ENCODE measurements at places on chromosomes 11 and 22.

DNA sequence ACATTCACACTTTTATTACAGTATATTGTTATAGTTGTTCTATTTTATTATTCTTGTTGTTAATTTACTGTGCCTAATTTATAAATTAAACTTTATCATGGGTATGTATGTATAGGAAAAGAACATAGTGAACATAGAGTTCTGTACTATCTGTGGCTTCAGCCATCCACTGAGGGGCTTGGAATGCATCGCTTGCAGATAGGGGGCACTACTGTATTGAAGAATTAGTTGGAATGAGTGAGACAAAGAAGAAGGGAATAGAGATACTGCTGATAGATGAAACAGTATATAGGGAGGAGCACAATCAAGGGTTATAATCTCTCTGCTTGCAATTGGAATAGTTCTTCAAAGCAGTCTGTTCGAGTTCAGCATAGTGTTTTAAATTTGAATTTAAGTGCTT is 432.2 kb downstream of the RAB38 start:
- no peak for DNase-seq

DNA sequence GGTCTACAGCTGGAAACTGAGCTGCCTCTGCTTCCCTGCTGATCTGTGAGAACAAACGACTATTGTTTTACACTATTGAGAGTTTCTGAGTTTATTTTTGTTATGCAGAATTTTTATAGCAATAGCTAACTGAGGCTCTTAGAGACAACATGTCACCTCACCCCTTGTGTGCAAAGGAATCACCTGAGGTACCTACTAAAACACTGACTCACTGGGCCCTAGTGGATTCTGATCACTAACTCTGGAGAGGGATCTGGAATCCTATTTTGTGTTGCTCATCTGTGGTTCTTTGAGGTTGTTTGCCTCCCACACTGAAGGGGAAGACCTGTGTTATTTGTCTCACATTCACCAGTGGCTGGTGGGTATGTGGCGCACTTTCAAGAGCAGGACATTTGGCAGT is 13.4 kb upstream of the B3GAT1 start:
- DNase-seq = no peak

- no peak for DNase-seq
These were observed 64.5 kb downstream of the MCM5 start for GRCh38 chr22:35464399-35464798.

- DNase-seq = no peak
These were observed 34.5 kb upstream of the CAT start for GRCh38 chr11:34404280-34404679.

DNA sequence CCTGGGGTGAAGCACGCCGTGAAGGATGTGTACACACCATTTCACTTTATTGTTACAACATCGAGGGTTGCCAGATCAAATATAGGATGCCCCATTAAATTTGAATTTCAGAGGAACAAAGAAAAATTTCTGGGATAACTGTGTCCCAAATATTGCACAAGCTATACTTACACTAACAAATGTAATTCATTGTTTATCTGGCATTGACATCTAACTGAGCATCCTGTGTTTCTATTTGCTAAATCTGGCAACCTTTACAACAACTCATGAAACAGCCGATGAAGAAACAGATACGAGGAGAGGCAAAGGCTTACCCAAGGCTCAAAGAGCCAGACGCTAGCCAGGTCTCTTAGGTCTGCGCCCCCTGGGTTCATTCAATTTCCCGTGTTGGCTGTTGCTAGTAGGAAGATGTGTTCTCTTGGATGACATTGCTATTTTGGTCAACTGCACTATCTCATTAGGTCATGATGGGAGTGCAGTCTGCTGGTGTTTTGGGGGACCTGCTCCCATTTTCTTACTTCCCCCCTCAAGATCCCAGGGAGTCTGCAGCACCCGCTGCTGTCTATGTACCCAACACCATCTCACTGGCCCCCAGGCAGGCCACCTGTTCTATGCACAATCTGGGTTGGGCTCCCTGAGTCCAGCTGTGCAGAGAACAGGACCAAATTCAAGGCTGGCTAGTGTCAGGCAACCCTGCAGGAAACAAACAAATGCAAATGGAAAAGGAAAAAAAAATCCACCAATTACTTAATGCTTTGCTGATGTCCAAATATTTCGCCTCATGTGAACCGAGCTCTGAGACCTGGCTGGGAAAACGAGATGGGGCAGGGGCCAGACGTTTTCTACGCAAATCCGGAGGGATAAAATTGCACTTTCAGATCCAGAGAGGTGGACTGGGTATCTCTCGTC is 560.9 kb downstream of the MIAT start:
- no peak for DNase-seq

- no peak for DNase-seq
These were observed 937 bp downstream of the TRPT1 start for GRCh38 chr11:64224891-64225607.

- DNase-seq = no peak
These were observed 117.1 kb downstream of the MRTFA start for GRCh38 chr22:40519284-40519947.

DNA sequence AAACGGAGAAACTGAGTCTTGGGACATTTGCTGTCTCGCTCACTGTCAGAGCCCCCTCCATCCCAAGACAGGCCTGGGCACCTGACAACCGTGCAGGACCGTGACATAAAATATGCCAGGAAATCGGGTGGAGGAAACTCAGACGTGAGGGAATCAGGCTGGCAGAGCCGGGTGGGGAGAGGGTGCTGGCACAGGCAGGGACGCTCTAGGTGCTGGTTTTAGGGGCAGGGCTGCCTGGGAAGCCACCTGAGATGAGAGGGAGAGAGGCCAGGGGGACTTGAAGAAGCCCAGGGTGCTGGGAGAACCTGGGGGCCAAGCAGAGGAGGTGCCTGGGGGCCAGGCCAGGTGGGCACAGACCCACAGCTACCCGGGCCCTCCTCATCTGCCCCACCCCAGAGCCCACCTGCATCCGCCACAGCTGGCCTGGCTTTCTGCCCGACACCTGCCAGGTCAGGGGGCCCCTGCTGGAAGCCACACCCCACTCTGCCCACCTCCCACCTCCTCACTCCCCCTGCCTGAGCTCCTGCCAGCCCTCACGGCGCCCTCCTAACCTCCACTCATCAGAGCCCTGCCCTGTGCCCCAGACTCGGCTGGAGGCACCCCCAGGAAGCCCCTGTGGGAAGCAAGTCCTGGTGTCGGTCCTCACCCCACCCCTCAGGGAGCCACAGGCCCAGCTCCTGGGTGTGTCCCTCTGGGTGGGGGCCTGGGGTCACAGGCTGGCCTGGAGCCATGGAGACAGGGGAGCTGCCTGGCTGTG is 27.3 kb upstream of the MUC5AC start:
- DNase-seq = no peak

DNA sequence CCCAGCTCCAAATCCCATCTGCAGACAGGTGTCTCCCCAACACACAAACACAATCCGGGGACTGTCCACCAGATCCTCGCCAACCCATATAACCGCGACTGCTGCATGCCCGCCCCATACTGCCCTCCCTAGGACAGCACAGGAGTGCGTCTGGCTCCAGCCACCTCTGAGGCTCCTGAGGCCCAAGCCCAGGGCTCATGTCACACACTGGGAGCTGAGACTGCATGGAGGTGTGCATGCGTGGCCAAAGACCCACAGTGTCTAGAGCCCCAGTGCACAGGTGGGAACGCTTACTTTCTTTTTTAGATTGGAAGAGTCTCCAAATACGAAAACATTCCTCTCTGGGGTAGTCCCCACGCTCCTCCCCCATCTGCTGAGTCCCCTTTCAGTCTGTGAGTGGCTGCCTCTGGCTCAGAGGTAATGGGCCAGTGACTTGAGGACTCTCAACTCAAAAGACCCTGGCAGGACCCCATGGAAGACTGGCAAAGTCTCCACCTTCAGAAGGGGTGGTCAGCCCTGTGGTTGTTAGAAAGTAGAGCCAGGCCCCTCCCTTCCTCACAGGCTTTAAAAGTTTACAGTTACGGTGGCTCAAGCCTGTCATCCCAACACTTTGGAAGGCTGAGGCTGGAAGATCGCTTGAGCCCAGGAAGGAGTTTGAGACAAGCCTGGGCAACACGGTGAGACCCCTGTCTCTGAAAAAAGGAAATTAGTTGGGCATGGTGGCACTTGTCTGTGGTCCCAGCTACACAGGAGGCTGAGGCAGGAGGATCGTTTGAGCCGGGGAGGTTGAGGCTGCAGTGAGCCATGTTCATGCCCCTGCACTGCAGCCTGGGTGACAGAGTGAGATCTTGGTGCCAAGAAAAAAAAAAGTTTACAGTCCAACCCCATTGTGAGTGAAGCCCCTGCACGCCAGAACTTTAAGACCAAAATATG is 2.3 kb downstream of the CBX7 start:
- no peak for DNase-seq

DNA sequence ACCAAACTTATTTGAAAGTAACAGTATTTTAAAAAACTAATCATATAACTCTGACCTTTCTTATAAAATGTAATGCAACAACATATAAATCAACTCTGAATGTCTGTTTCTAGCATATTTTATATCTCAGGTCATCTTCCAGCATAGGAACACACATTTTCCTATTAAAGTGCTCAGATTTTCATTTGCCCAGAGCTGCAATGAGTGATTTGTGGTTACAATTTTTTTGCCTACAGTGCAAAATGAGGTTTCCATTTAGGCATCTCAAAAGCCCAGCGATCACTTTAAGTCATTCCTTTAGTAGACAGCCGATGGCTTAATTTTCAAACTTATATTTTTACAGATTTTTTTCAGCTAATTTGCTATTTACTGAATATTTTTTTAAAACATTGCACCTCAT is 1.0 kb downstream of the LYVE1 start:
- DNase-seq = no peak

DNA sequence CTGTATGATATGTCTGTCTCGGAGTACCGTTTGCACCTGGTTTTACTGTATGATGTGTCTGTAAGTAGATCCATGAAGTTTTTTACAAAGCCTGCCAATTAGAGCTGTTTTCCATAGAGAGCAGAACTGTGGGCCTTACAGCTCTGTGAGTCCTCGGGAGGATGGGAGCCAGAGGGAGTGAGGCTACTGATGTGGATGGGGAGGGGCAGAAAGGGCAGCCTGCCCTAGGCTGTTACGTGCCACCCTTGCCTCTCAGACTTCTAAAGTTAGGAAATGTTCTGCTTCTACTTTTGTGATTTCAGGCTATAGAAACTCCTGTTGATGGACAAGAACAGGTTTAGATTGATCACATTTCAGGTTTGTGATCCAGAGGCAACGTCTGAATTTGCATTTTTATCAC is 105.2 kb downstream of the PPP6R3 start:
- DNase-seq = no peak

DNA sequence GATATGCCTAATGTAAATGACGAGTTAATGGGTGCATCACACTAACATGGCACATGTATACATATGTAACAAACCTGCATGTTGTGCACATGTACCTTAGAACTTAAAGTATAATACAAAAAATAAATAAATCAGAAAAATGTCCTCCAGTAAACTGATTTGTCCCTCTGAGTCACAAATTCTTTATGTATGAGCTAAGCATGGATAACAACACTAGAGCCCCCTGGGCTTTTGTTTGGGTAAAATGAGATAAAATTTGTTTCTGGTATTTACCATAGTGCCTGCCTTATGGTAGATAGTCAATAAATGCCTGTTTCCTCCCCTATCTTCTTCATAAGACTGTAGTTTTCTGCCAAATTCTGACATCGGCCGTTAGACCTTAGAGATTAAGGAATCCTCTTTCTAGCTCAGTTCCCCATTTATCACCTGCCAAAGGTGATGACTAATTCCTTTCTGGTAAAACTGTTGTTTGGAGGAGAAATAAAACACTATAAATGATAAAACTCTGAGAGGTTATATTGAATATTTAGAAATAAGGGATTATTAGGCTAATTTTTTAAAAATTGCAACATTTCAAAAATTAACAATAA is 43.6 kb upstream of the LUZP2 start:
- DNase-seq = no peak

All from CD4-positive, alpha-beta T cell (primary cell).